ENCODE measurements at places on chromosomes 2 and 18.
A peak's percentile ranks its signal among the peaks of the same experiment; 100 is the strongest.

GRCh38 chr2:191804766-191805165 lies 42.1 kb downstream of the CAVIN2 start:
- DNase-seq = no peak

DNA sequence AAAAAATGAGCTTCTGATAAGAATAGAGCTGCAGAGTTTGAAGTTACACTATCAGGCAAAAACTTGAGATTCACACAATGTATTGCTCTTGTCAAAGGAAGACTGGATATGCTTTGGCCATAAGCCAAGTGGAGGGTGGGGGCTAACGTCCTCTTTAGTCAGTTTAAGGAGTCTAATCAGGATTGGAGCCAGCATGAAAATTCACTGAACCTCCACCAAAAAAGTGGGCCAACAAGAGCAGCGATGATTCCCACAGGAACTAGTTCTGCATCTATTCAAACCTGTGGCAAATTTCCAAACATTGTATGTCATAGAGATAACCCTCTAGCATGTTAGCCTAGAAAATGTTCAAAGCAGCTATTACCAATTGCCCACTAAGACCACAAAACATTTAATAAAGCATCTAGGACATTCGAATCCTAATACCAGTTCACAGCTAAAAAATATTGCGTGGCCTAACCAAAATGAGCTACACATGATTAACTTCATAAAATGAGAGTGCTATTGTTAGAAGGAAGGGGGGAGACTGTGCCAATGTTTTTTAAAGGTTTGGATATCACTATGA lies 43.5 kb upstream of the TMEM247 start:
- DNase-seq = no peak

DNA sequence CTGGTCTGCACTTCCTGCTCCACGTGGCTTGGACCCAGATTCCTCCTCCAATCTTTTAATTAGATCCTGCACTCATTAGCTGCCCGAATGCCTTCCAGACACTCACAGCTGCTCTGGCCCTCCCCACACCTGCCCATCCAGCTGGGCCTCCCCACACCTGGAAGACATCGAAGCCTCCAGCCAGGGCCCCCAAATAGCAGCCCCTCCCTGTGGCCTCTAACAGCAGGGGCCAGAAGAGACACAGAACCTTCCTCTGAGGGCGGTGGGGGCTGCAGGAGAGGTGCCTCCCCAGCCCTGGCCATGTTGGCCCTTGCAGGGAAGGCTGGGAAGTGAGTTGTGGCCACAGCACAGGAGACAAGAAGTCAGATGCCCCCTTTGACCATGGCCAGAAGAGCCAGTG lies 252.8 kb downstream of the DYSF start:
- no peak for DNase-seq

DNA sequence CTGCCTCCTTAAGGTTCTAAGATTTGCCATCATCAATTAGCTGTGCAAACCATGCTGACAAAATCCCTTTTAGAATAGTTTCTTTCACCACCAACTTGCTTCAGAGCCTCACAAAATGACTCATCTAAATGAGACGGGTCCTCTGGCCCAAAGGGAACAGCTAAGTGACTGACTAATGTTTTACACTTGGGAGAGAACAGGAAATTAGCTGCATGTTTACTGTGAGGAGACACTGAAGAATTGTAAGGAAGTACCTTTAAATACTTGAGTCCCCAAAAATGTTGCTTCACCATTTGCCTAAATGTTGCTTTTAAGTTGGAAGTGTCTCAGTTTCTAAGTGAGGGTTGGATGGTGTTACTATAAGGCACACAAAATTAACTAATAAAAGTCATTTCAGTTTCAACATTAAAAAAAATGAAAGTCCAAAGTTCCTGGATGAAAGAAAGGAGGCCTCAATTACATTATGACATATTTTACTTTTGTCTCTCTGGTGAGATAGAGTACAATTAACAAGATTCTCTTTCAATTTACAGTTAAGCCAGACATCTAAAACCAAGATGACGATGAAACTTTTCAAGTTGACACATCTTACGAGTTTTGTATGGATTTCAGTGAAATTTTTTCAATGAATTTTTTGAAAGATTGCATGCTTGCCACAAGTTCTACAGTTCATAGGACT lies 229.1 kb upstream of the FN1 start:
- no peak for DNase-seq

GRCh38 chr2:17916584-17916983 lies 38.1 kb downstream of the KCNS3 start:
- no peak for DNase-seq

DNA sequence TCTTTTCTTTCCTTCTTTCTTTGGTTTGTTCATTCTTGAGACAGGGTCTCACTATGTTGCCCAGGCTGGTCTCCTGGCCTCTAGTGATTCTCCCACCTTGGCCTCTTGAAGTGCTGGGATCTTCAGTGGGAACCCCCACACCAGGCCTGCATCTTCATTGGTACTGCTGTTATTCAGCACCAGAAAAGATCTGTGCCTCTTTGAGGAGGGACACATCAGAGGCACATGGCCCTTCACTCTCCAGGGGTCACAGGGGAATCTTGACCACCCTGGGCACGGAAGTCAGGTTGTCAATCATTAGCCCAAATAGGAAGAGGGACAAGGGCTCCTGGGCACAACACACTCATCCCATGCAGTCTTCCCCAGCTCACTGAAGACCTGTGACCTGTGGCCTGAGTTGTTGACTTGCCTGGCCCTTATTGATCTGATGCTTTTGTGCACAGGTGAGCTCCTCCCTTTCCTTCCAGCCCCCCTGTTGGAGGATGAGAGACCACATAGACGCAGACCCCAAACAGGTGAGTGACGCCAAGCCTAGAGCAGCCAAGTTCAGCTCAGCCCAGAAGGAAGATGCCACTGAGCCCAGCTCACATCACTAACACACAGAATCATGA lies 33.0 kb upstream of the ODC1 start:
- DNase-seq = no peak

DNA sequence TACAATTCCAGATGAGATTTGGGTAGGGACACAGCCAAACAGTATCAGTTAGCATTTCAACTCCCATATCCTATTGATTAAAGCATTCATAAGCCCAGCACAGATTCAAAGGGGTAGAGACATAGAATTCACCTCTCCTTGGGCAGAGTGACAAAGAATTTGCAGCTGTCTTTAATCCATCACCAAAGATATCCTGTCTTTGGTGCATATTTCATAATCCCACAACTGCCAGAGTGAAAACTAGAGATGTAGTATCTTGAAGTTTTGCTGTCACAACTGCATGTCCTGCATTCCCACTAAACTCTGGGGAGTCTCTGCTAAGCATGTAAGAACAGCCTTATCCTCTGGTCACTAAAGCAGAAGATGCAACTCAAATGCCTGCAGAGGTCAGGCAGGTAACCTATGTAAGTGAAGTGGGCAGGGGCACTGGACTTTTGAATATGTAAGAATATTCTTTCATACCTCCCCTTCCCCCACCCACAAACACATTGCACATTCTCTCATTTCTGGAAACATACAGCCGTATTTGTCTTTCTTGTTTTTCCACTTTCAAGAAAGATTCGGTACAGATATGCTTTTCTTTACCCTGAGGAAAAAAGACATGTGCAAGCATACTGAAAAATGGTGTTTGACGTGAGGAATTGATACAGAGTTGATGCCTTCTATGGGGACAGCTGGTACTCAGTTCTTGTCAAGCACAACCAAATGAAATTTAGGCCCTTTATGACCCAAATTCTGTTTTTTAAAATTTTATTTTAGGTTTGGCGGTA lies 283.1 kb downstream of the SP3 start:
- DNase-seq = no peak

DNA sequence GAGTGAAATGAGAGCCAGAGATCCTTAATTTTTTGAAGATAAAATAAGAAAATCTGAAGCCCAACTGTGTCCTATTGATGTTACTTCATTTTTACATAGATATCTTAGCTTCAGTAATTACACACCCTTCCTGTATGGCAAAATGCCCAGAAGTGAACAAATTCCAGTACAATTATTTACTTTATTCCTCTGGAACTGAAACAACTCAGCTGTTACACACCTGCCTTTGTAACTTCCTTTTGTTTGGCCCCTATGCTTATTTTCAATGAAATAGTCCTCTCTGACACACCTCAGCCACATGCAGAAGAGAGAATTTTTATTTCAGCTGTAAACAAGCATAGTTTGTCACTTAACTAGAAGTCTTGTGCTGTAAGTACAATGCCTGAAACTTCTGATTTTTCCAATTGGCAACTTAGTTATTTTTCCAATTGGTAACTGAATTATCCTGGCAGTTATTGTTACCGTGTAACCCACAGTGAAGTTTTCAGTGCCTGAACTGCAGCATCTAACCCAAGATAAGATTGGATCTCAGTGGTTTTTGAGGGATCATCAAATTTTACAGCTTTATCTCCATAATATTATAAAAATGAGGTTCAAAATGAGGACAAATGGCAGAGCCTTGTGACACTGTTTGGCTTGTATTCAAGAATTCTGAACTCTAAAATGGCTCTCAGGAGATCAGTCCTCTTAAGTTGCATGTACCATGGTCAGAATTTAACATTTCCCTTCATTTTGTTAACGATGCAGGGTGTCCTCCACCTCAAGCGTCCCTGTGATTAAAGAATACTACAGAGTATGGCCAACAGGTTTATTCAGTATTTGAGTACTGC lies 82.6 kb downstream of the PKP4 start:
- no peak for DNase-seq

DNA sequence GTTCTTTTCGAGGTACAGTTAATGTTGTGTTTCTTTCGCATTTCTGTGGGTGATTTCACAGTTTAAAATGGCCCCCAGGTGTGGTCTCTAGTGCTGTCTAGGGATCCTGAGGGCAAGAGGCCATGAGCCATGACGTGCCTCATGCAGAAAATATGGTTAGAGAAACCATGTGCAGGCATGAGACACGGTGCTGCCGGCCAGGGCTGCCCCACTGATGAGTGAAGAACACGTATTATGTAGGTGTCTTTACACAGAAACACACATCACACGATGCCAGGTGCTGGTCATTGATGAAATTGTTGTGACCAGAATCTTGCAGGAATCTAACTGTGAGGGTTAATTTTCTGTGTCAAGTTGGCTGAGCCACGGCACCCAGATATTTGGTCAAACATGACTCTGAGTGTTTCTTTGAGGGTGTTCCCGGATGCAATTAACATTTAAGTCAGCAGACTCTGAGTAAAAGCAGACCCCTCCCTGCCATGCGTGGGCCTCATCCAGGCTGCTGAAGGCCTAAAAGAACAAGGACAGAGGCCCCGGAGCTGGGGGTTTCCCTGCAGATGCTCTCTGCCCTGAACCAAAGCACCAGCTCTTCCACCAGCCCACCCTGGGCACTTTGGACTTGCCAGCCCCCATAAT lies 463.0 kb upstream of the MYT1L start:
- no peak for DNase-seq

GRCh38 chr2:5751873-5752482 lies 59.8 kb downstream of the SOX11 start:
- DNase-seq = no peak

GRCh38 chr2:134079373-134079772 lies 174.5 kb upstream of the MGAT5 start:
- no peak for DNase-seq

DNA sequence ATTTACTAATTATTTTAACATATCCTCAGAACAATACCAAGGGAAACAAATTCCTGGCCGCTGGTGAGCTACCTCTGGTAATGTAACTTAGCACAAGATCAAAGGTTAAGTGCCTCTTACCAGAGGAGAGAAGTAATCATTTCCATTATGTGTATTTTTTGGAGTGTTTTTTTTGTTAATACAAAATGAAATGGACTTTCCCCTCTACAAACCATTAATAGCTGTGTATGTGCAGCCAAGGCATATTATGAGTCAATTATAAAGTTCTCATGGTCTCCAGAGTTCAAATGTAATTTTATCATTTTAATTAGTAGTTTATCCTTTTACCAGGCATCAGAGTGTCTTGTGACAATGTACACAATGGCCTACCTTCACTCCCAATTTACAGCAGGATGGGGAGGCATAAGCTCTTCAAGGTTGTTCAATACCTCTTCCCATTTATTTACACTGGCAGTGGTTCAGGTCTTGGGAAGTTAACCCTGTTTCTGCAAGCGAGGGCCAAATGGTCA lies 242.2 kb downstream of the TGIF1 start:
- no peak for DNase-seq

GRCh38 chr2:12543076-12543977 lies 173.4 kb upstream of the TRIB2 start:
- DNase-seq = no peak

GRCh38 chr2:149561309-149561926 lies 26.2 kb downstream of the MMADHC start:
- DNase-seq = peak; percentile 57

- DNase-seq = no peak
These were observed 914 bp downstream of the STEAP3 start for GRCh38 chr2:119224391-119225104.

DNA sequence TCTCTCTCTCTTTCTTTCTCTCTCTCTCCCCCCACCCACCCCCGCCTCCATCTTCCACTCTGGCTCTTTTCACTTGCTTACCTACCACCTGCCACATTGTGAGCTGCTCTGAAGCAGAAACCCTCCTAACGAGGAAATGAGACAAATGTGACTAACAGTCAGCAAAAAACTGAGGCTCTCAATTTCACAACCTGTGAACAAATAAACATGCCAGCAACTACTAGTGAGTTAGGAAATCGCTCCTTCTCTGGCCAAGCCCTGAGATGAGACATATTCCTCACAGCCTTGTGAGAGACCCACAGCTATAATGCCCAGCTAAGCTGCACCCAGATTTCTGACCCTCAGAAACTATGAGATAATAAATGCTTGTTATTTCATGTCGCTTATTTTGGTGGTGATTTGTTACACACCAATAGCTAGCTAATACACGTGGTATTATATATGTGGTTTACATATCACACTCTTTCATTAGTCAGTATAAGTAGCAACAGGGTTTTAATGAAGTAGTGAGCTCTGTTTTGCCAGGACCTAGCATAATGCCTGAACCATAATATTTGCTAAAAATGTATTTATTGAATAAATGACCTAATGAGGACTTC lies 8.4 kb upstream of the ZNF521 start:
- no peak for DNase-seq

- DNase-seq = no peak
These were observed 110.9 kb upstream of the FAM98A start for GRCh38 chr2:33709951-33710350.

DNA sequence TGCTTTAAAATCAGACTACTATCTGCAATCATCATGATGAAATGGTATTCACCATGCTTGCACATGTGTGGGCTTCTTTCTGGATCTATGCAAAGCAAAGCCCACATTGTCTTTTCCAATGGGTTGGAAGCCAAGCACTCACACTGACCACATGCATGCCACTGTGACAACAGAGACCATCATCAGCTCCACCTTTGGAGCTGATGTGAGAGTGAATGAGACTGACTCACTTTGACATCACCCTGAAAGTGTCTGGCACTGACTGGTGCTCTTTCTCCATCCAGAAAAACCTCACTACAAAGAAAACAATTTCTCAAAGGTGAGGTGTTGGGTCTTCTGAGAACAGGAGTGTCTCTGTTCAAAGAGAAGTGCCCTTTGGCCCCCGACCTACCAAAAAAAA lies 4.7 kb downstream of the MYO5B start:
- DNase-seq = no peak

DNA sequence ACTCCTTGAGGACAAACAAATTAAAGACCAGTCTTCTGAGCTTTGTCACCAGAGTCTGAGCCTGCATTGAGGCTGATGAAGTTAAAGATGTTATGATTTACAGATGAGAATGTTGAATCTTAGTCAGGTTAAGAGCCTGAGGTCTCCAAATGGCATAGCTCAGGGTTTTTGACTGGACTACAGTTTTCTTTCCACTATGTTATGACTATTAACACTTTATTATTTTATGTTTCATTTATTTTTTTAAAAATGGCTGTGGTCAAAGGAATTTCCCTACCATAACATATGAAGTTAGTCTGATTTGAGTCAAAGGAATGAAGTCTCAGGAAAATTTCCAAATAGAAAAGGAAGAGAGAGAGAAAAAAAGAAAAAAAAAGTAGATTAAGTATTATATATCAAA lies 39.7 kb upstream of the CWC22 start:
- no peak for DNase-seq

Data from HAP-1 (cell line).